ENCODE measurements at places on chromosomes 5 and 9.

- no peak for DNase-seq
Observed at GRCh38 chr9:116986015-116986414, 298.9 kb downstream of the TRIM32 start.

DNA sequence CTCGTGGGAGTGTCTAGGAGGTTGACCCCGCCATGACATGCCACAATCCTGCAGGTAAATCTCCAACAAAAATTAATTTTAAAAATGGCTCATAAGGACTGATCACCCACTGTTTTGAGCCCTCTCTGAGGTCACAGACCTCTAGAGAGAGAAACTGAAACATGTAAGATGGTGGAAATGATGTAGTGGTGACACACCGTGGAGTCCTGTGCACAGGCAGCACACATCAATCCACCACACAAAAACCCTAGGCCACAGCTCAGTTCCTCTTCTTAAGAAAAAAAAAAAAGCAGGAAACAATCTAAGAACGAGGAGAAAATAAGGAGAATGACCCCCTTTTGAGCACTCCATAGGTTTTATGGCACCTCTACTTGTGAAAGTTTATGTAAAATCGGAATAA lies 93.8 kb upstream of the FAM120A start:
- DNase-seq, result no peak

GRCh38 chr5:172849606-172850453 lies 15.8 kb downstream of the ERGIC1 start:
- peak; percentile 52 for DNase-seq

GRCh38 chr9:117305454-117305853 lies 109.4 kb downstream of the ASTN2 start:
- DNase-seq, result no peak

DNA sequence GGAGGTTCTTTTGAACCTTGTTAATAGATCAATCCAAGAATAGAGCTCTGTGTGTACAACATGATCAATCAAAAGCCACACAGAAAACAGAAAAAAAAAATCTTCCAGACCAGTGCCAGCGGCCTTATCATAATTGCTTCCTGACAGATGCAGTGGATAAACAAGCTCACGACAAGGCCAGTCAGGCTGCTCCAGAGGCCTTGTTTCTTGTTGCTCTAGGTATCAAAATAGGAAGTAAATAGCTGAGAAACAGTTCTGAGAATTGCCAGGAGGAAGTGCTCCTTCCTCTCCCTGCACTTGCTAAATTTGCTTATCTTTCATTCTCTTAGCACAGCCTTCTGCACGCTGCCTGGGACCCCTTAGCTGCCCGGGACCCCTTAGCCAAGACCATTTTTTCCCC lies 199.0 kb upstream of the TARS1 start:
- no peak for DNase-seq

DNA sequence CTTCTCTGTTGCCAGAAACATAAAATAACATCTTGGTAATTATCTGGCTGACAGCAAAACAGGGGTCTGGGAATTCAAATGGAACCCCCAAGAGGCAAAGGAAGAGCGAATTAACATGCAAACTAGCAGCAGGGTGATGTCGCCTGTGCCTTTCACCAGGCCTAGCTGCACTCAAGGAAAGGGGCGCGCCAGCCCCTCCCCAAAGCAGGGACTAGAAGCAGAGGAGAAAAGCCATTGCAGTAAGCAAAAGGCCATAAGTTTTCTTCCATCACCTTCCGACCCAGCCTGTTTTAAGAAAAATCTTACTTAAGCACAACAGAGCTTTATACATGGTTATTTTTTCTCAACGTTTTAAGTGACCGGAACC lies 539 bp downstream of the POC5 start:
- DNase-seq, result no peak

DNA sequence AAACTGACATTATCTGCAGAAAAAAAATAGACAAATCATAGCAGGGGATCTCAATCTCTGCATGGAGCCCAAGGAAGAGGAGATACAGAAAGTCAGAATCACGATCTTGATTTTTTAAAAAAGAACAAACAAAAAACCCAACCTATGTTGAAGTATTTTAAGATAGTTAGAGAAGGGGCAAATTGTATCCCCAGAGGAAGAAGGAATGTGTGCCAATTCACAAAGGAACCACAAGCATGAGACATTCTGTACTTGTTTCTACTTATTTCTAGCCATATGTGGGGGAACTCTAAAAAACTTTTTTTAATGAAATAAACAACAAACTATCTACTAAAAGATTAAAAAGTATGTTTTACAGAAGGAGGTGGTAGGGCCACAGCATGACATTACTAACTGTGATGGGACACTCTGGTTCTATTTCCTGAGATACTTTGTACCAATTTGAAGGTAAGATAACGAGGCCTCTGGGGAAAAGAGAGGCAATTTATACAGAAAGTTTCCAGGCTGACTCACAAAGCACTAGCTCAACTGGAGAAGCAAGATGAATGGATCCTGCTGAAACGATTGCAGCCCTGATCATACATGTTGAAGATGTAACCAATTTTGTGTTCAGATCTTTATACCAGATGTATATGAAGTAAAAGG lies 22.5 kb downstream of the RANBP3L start:
- DNase-seq, result no peak

DNA sequence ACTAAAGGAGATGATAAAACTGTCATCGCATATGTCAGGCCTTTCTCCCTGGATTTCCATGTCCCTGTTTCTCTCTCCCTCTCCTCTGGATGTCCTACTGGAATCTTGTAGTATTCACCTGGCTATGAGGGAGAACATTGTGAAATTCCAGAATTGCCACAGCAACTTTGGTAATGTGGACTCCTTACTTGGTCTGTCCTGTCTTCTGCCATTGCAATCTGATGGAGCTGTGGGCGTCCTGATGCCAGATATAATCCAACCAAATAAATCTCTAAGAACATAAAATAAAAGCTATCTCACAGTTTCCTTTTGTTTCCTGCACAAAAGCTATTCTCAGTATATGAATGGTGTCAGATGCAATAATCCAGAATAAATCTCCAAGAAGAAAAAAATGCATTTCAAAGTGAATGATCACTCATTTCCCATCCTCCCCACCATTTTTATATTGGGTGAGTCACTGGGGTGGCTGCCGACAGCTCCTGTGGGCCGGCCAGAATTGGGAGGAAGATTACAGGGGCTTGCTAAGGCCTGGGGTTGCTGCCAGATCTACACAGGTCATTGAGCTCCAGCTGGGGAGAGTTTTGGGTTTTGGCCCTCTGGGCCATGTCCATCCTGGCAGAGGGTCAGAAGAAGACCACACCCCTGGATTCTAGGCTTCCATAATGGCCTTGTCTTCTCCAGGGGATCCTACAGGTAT lies 160.7 kb upstream of the PITX1 start:
- DNase-seq, result no peak

DNA sequence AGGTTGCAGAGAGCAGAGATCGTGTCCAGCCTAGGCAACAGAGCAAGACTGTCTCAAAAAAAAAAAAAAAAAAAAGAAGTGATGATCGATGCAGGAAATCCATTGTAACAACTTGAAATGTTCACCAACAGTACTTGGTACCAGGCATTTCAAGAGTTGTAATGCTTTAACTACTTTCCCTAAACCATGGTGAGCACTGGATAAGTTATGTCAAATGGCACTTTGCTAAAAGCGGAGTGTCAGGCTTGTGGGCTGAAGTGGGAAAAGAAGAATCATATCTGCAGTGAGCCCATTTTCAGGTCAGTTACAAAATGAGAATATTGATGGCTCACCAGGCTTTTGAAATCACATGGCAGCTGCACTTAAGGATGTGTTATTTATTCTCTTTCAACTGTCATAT lies 202.2 kb downstream of the RFK start:
- DNase-seq, result no peak

DNA sequence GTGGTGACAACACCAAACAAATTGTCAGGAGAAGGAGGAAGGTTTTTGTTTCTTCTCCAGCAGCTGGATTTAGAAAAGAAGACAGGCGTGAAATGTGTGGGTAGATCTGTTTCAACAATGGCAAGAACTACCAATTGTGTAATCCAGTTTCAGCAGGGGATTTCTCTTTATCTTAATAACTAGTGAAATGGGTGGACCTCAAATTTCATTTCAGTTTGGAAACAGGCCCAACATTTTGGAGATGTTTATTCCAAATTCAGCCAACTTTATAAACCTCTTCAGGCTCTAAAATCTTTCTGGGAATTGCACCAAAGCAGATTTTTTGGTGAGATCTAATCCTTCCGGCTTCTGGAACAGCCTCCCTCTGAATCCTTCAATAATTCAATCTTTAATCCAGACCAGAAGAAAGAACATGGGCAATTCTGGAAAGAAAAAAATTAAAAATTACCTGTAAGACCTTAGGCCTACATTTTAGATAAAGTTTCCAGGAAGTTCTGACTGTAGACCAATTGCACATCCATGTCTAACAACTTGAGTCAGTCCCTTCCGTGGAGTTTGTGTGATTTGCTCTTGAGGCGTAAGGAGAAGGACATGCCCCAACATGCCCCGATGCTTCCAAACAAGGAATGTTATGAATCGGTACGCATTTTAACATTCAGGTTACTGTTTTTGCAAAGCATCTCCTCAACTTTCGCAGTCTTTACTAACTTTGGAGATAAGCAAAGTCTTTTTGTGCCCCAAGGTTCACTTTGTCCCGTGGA lies 423.6 kb downstream of the IRX1 start:
- no peak for DNase-seq

DNA sequence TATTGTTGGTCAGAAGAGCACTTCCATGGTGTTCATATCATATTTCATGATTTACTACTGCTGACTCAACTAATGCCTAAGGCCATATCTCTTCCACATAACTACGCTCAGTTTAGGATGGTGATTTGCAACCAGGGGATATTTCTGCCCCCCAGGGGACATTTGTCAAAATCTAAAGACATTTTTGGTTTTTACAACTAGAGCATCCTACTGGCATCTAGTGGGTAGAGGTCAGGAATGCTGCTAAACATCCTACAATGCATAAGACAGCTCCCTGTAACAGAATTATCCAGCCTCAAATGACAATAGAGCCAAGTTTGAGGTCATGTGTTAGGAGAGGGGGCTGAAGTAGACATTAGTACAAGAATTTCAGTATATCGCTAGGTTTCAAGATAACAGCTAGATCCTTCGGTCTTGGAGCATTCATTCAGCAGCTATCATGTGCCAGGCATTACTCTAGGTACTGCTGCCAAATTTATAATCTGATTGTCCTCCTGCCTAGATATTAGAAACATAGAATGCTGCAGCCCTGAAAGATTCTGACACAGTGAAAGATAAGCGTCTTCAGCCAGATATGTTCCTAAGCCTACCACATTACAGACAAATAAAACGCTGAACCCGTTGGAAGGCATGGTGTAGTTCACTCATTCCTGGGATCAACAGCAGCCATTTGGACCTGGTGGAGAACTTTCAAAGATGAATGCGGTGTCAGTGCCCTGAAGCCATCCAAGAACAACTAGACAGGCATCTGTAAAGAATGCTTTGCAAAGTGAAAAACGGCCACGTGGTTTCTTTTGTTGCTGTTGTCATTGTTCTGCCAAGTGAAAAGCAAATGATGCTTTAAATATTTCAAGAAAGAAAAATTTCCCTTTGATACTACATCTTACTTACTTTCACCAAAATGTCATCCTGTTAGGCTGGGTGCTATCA lies 55.5 kb upstream of the FST start:
- DNase-seq, result no peak

GRCh38 chr9:117247266-117247665 lies 167.6 kb downstream of the ASTN2 start:
- DNase-seq, result no peak

GRCh38 chr5:88390096-88390441 lies 121.4 kb upstream of the TMEM161B start:
- no peak for DNase-seq

DNA sequence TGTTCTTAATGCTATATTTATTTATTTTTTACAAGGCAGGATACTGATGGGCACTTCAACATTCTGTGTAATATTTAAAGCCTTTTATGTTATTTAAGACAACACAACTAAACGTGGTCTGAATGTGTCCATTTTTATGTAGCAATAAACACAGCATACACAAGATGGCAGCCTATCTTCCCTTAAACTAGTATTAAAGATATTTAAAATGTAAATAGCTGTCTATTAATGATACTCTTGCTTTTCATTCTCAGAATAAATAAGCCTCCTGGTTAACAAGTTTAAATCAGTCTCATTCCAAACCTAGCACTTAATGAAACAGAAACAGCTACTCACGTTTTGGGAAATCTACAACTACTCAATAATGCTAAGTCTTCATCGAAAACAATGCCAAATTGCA lies 315.7 kb downstream of the MCTP1 start:
- peak; percentile 5 for DNase-seq

DNA sequence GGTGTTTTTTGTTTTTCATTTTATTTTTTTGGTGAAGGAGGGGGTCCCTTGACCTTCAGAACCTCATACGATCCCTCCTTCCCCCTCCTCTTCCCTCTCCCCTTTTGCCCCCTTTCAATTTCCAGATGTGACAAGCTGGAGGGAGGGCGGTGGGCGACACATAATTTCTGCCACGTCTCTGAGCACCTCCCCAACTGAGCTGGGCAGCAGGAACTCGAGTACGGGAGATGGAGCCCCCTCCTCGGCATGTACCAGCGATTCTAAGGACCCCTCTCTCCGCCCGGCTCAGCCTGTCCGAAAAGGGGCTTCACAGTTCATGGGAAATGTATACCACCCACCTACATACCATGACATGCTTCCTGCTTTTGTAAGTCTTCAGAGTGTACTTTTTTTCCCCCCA lies 52.4 kb downstream of the PRRC2B start:
- no peak for DNase-seq

DNA sequence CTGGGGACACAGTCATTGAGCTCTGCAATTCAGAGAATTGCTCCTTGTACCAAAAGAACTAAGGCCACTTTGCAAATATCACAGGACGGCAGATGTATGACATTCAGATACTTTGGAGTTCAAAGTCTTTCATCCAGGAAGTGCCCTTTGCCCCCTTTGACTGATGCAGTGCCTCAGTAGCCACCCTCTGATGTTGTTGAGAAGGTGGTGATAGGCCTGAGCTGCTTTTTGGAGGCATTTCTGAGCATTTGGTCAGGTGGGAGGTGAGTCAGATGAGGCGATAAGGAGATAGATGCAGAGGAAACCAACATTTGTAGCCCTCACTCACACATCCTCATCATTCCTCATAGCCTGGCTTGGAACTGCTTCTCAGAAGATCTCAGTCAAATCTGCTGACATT lies 63.4 kb downstream of the ANGPTL2 start:
- DNase-seq, result no peak

DNA sequence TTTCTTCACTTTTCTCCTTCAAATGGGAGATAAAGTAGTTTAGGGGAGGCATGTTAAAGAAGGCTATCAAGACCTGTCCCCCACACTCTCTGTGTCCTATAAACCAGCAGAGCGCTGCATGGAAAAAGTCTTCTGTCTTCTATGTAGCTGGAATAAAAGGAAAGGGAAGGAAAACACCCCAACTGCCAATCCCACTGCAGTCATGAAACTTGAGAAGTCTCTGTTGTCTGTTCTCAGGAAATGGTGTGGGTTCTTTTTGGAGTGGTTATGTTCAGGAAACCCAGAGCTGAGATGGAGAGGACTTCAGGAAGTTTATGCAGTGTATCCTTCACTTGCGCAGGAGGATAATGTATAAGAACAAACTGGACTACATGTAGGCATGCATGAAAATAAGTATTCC lies 274.3 kb downstream of the GAS1 start:
- DNase-seq, result no peak

GRCh38 chr9:123696476-123696875 lies 233.4 kb downstream of the DENND1A start:
- DNase-seq, result no peak

GRCh38 chr5:135916638-135917263 lies 21.1 kb upstream of the IL9 start:
- no peak for DNase-seq

- DNase-seq, result no peak
Observed at GRCh38 chr9:93464395-93464794, 11.0 kb upstream of the FAM120AOS start.

Measured in hematopoietic multipotent progenitor cell treated with erythropoietin and hydrocortisone succinate and interleukin-3 and kit ligand, for 15 days (in vitro differentiated cells).